ENCODE measurements at places on chromosomes 7 and 10.

GRCh38 chr10:130387936-130388580 is 251.9 kb downstream of the GLRX3 start:
- DNase-seq = no peak

DNA sequence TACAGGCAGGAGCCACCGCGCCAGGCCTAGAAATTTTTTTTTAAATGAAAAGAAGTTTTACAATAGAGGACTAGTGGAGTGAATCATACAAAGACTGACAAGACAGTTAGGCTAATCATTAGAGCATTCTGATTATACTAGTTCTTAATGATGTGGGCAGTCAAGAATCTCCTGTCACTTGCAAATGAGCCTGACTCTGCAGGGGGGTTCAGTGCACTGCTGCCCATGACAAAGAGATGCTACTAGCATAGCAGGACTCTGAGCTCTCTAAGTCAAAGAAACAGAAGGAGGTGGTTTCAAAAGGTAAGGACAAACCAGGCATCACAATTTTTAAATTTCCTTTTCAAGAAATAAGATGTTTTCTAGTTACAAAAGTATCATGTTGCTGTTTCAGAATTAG is 59.0 kb downstream of the CCDC6 start:
- peak; percentile 61 for DNase-seq

- no peak for DNase-seq
These were observed 63.8 kb downstream of the CALML3 start for GRCh38 chr10:5588603-5589002.

DNA sequence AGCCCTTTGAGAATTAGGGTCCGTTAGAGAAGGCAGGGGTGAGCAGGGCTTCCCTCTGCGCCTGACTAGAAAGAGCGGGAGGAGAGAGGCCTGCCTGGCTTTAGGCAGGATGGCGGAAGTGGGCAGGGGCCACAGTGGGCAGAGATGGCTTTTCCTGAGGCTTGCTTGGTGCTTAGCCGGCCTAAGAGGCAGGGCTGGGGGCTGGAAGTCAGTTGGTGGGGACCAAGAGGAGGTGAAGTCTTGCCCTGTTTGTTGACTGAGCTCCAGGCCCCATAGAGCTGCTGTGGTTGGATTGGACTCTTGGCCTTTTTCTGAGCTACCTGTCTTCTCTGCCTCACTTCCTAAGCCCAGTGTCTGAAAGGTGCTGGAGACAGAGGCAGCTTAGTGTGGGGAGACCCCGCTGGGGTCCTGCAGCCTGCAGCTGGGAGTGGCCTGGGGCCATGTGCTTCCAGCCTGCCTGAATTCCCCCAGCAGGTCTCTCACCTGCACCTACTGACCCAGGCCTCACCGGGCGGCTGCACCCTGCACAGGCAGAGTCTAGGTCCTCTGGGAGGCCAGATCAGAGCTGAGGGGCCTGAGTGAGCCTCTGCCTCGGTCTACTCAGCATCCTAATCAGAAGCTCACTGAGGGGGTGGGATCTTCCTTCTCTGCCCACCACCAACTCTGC is 4.8 kb downstream of the FAM241B start:
- DNase-seq = peak; percentile 38

GRCh38 chr10:66940965-66941364 is 15.1 kb downstream of the LRRTM3 start:
- DNase-seq = no peak

GRCh38 chr7:32047801-32048200 is 22.4 kb downstream of the PDE1C start:
- no peak for DNase-seq

DNA sequence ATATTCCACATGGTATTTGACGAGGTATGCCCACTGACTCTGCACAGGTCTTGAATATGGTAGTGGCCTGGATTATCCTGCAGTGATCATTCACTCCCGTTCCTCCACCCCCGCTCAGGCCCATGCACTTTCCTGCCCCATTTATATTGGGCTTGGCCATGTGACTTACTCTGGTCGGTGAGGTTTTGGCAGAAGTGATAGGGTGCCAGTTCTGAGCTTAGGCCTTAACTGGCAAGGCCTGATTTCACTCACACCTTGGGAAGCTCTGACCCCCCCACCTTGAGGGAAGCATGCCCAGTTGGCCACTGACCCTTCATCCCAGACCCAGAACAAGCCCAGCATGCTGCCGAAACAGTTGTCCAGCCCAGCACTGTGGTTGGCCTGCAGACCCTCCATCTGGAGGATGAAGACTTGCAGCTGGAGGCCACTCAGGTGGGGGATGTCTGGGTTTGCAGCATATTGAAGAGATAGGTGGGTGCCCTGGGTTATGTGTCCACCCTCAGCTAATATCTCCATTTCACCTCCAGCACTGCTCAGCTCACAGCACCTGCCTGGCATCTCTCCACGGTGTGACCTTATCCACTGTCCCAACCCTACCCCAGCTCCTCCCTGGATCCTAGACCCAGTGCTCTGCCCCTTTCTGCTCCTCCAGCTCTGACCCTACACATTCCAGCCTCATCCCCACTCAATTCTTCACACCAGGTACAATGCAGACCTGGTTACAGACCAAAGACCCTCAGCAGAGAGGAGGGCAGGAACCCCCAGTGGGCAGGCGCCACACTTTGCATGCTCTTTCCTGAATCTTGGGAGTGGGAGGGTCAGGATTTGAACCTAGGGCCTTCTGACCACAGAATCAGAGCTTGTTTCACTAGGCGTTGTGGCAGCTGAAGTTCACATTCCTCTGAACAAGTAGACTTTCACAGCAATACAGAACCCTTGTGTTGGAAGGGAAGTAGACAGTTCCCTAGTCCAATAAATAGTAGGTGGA is 138.1 kb upstream of the CHST15 start:
- no peak for DNase-seq

GRCh38 chr7:98664882-98665281 is 47.8 kb downstream of the NPTX2 start:
- DNase-seq = no peak

- no peak for DNase-seq
These were observed 9.8 kb downstream of the CEP41 start for GRCh38 chr7:130430841-130431666.

DNA sequence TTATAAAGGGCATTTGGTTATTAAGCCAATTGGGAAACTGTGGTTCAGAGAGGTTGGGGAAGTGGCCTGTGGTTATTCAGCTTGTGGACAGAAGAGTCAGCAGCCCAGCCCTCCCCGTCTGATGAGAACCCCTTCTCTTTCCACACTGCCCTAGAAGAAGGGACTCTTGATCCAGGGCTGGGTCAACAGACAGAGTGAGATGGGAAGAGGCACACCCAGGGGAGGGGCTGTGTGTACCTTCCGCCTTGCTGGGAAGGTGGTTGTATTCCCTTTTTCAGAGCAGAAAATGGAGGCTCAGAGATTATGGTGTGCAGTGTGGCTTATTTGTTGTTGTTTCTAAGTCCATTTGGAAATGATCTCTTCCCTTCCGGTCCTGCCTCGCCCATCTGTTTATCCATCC is 103.4 kb downstream of the GRK5 start:
- DNase-seq = no peak

GRCh38 chr10:71286521-71287294 is 32.4 kb upstream of the SLC29A3 start:
- no peak for DNase-seq

DNA sequence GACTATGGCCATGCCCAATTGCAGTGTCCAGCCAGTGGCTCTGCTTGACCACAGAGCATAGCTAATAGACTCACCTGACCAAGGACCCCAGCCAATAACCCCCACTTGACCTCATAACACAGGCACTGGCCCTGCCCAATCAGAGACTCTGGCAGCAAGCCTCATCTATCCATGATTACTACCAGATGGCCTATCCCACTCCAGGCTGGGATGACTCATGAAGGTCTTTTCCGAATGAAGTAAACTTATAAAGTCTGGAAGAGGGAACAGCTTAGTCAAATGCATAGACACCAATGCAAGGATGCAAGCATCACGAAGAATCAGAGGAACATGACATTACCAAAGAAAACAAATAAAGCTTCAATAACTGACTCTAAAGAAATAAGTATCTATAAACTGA is 141.4 kb downstream of the TMEM168 start:
- no peak for DNase-seq

DNA sequence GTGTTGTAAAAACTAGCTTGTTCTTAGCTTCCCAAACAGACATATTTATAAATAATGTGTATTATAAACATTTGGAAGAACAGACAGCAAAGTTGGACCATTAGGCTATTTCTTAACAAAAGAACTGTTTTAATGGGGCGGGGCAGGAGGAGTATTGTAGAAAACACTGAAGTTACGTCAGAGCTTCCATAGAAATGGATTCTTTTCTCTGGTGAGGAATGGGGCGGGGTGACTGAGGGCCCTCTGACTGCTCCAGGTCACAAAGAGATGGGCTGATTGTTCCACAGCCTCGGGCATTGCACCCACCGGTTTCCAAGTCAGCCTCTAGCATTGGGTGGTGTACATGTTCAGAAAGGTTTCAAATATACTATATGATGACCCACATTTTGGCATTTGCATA is 36.8 kb upstream of the ADAM12 start:
- DNase-seq = no peak

DNA sequence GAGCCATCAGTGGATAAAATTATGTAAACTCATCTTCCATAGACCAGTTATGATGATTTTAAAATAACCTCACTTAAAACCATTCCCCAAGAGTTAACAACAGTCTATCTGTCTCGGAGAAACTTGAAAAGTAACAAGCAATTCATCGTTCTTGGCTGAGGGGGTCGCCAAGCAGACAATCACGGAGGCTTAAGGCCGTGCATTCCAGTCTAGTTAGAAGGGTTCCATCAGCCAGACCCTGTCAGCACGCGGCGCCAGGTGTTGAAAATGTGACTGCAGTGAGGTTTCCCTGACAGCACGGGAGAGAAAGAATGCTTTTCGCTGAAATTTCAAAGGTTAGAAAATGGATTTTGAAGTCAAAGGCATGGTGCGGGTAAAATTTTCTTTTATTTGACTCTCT is 1025.0 kb upstream of the CELF2 start:
- no peak for DNase-seq

DNA sequence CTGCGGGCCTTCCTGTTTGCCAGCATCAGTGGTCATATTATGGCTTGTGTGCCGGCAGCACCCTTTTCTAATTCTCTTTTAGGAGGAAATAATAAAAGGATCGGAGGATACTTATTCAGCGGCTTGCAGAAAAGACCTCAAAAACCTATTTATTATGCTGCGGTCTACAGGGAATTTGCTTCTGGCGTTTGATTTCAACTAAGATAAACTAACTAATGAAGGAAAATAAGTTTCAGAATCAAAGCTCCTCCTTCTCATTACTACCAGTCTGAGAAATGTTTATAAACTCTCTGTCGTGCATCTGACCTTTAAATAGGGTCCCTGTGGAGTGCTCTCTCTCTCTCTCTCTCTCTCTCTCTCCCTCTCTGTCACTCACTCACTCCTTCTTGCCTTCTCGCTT is 335.0 kb upstream of the GLI3 start:
- DNase-seq = no peak

- DNase-seq = peak; percentile 81
These were observed 7.1 kb upstream of the UNCX start for GRCh38 chr7:1225441-1226185.

DNA sequence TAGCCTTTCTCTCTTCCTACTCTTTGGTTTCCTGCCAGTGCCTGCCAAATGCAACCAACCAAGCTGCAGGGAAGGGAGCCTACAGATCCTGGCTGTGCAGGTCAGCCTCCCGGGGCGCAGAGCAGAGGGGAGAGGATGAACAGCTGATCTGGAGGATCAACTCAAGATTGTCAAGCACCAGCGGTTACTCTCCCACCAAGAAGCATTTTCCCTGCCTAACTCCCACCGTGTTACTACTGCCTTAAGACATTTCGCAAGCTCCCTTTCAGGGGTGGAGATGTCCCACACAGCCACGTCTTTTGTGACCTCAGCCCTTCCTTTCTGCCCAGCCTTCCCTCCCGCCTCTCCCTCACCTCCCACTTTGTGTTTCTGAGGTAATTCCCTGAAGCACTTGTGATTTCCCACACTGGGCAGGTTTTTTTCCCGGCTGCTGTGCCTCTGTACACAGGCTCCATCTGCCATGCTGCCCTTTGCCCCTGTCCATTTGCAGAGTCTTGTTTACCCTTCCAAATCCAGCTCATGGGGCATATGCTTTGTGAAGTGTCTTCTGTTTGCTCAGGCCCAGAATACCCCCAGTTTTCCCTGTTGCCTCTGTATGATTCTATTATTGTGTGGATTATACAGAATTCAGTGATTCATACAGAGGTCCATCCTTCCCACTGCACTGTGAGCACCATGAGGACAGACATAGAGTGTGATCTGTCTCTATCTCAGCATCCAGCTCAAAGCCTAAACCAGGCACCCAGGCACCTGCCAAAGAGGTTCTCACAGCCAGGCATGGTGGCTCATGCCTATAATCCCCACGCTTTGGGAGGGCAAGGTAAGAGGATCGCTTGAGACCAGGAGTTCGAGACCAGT is 40.9 kb upstream of the PAPSS2 start:
- no peak for DNase-seq

- no peak for DNase-seq
These were observed 141.2 kb downstream of the WDR37 start for GRCh38 chr10:1197384-1197783.

DNA sequence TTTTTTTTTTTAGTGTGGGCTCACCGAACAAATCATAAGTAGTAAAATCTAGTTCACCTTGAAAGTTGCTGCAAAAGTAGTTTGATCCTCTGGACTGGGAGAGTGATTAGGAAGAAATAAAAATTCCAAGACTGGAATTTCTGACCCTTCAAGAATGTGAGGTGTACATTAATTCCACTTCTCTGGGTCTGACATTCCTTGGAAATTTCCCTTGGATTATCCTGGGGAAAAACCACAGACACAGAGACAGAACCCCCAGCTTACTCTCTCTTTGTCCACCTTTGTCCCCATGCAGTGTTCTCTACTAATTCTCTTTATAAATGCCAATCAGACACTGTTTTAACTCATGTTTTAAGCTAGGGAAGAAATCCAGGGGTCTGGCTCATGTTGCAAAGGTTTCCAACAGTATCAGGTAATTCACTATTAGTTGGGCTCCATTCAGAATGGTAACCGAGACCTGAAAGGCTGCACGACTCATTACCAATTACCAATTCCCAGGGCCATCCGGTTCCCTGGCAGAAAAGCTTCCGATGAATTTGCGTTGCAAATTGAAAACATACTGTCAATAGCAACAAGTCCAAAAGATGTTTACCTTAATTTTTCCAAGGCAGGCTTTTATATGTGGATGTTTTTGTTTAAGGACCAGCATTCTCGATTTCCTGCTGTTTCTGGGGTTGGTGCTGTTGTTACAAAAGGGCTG is 86.3 kb downstream of the BAMBI start:
- no peak for DNase-seq

- peak; percentile 34 for DNase-seq
These were observed 1.3 kb upstream of the SLC26A5 start for GRCh38 chr7:103447073-103447960.
